Upper lobe of left lung (tissue), 6 donors: ENCODE measurements at places on chromosomes 2 and 18. TPM values are rescaled to one million over a fixed set of nuclear protein-coding genes. Genes with fewer than 3 reads are reported as not detected.
A peak's percentile ranks its signal among the peaks of the same experiment; 100 is the strongest.

GRCh38 chr2:84545005-84545404 is 28.7 kb downstream of the DNAH6 start:
- no peak overlapping the region for H3K27ac ChIP-seq
- no peaks in the 10 kb centered on the region for H3K27me3 ChIP-seq
- no peaks in the 10 kb centered on the region for H3K36me3 ChIP-seq
- no peak for DNase-seq

DNA sequence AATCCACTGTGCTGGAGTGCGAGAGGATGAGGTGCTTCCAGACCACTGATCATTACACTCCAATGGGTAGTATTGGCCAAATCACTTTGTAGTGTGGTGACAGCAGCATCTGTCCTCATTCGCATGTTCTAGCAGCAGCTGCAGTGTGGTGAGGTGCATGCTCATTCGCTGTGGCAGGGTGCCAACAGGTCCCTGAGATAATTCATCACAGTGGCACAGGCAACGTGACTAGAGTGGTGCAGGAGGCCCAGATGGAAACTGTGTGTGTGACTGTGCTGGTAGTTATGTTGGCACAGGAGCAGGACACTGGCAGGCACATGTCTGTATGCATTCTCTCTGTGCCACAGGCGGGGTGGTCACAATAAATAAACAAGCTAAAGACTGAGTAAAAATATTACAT is 329.5 kb upstream of the SYT4 start:
- H3K4me3 ChIP-seq, result no peak overlapping the region
- no peak overlapping the region for H3K27ac ChIP-seq
- H3K36me3 ChIP-seq, result no peaks in the 10 kb centered on the region
- no peak for DNase-seq
- H3K27me3 ChIP-seq, result no peaks in the 10 kb centered on the region
- no peaks in the 10 kb centered on the region for H3K4me1 ChIP-seq

GRCh38 chr2:209472112-209472832 is 48.4 kb downstream of the MAP2 start:
- H3K27ac ChIP-seq, result peak overlapping the region; percentile 52
- H3K4me1 ChIP-seq, result peaks cover 17% of the 10 kb centered on the region
- no peaks in the 10 kb centered on the region for H3K27me3 ChIP-seq
- H3K36me3 ChIP-seq, result no peaks in the 10 kb centered on the region
- no peak overlapping the region for H3K4me3 ChIP-seq

DNA sequence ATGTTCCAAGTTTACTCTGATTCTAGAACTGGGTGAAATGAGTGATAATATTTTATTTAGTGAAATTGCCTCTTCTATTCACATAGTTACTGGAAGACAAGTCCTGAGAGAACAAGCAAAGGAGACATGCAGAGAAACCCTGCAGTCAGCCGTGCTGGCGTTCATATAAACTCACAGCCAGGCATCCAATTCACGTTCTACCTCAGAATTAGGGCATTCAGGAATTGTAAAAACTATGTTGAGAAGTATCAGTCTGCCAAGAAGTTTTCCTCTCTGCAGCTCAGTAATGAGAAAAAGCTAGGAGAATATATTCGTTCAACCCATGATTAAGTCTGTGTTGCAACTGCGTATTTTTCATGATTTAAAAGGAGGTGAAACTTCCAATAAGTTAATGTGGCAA is 156.2 kb upstream of the DSEL start:
- no peaks in the 10 kb centered on the region for H3K4me1 ChIP-seq
- DNase-seq, result no peak
- H3K27ac ChIP-seq, result no peak overlapping the region
- H3K4me3 ChIP-seq, result no peak overlapping the region
- H3K36me3 ChIP-seq, result no peaks in the 10 kb centered on the region

DNA sequence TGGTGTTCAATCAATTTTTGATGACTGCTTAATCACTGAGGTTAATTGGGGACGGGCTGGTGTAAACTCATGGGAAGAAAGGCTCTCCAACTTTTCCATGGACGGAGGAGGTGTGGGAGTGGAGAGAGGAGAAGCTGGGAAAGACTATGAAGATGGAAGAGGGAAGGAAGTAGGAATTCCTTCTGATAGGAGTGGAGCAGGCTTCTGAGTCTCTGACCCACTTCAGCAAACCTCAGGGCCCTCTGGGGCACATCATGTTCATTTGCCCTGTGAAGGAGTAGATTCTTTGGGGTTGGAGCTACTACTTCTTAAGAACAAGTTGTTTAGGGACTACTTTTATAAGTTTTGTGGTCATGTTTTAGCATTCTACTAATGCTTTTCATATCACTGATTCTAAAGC is 87.0 kb upstream of the MAP4K3 start:
- no peak overlapping the region for H3K27ac ChIP-seq
- H3K36me3 ChIP-seq, result no peaks in the 10 kb centered on the region
- DNase-seq, result no peak
- no peaks in the 10 kb centered on the region for H3K4me1 ChIP-seq

DNA sequence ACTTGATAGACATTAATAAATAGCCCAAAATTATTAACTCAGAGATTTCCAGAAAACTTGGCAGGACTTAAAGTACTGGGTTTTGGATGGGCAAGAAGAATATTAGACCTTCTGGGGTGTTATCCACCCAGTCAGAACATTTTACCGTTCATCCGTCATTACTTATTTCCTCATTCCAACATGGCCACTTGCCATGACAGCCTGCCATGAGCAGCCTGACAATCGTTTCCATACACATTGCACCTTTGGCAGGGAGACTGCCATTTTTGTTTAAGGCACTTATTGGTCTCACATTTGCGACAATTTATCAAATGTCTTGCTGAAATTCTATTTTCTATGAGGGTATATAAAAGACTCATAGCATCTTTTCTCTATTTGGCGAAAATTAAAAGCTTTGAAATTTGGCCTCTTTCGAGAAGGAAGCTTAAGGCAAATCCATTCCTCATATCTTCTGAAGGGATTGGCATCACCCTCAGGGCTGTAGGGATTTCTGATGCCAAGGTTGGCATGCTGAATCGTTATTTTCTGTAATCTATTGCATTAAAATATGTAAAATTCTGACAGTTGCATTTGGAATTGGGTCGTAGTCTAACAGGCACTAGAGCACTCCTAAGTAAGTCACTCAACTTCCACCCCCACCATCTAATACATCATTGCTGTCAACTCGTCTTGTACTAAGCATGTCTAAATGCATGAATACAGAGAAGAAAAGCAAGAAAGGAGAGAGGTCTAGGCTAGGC is 406.3 kb upstream of the PIK3C3 start:
- H3K36me3 ChIP-seq, result no peaks in the 10 kb centered on the region
- no peak overlapping the region for H3K4me3 ChIP-seq
- H3K27ac ChIP-seq, result no peak overlapping the region
- H3K27me3 ChIP-seq, result no peaks in the 10 kb centered on the region
- no peaks in the 10 kb centered on the region for H3K4me1 ChIP-seq

DNA sequence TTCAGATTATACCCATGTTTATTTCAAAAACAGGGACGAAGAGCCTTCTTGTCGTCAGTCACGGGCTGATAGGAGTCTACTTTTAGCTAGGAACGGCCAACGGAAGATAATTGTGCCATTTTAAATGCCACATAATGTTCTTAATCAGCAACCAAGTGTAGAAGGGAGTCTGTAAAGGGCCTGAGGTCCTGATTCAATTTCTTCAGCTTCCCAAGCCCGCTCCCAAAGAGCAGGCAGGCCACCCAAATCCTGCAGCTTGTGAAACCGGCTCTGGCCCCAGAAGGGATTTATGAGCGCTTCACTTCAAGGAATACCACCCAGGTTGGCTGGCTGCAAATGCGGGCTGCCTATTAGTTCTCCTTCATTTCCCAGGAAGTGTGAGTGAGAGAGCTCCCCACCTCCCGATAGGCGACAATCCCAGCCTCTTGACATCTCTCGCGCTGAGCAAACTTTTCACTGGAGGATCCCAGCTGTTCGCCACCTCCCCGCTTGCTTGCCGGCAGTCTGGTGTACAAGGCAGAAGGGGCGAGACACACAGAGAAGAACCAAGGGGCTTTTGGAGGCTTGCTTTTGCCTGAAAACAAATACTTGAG is 272.9 kb downstream of the CDH20 start:
- H3K36me3 ChIP-seq, result no peaks in the 10 kb centered on the region
- H3K27me3 ChIP-seq, result no peaks in the 10 kb centered on the region
- H3K4me1 ChIP-seq, result peaks cover 28% of the 10 kb centered on the region
- H3K27ac ChIP-seq, result peak overlapping the region; percentile 78
- H3K4me3 ChIP-seq, result peak overlapping the region; percentile 11

GRCh38 chr2:185921048-185921756 is 182.6 kb downstream of the FSIP2 start:
- no peak overlapping the region for H3K27ac ChIP-seq
- H3K36me3 ChIP-seq, result no peaks in the 10 kb centered on the region
- DNase-seq, result no peak
- H3K27me3 ChIP-seq, result no peaks in the 10 kb centered on the region
- H3K4me1 ChIP-seq, result no peaks in the 10 kb centered on the region

DNA sequence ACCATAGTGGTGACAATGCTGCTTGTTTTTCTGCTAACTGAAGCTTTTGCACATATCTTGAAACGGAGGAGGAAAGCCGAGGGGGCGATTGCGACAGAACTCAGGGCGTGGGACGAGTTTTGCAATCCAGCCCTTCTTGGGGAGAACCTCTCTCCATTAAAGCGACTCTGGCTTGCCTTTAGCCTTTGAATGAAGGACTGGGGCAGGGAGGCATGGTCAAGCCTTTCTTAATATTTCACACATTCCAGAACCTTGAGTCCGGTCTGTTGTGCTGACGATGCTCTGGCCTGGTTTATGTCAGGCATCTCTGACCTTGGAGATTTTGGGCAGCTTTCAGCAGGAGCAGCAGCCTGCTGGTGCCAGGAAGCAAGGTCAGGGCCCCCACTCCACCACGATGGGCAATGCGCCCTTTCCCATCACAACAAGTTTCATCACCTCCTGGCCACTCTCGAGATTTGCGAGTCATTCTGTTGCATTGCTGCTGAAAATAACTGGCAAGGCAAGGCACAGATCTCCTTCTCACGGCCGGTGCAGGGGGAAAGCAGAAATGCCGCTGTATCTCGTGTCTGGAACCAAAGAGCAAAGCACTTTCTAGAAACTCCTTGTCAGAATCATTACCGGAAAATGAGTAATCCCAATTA is 10.8 kb downstream of the EMILIN2 start:
- peaks cover 6% of the 10 kb centered on the region for H3K4me1 ChIP-seq
- no peaks in the 10 kb centered on the region for H3K36me3 ChIP-seq
- no peaks in the 10 kb centered on the region for H3K27me3 ChIP-seq
- no peak overlapping the region for H3K4me3 ChIP-seq
- peak; percentile 87 for DNase-seq

GRCh38 chr2:12271589-12271984 is 445.1 kb upstream of the TRIB2 start:
- DNase-seq, result no peak
- H3K4me3 ChIP-seq, result no peak overlapping the region
- H3K4me1 ChIP-seq, result no peaks in the 10 kb centered on the region
- no peak overlapping the region for H3K27ac ChIP-seq

DNA sequence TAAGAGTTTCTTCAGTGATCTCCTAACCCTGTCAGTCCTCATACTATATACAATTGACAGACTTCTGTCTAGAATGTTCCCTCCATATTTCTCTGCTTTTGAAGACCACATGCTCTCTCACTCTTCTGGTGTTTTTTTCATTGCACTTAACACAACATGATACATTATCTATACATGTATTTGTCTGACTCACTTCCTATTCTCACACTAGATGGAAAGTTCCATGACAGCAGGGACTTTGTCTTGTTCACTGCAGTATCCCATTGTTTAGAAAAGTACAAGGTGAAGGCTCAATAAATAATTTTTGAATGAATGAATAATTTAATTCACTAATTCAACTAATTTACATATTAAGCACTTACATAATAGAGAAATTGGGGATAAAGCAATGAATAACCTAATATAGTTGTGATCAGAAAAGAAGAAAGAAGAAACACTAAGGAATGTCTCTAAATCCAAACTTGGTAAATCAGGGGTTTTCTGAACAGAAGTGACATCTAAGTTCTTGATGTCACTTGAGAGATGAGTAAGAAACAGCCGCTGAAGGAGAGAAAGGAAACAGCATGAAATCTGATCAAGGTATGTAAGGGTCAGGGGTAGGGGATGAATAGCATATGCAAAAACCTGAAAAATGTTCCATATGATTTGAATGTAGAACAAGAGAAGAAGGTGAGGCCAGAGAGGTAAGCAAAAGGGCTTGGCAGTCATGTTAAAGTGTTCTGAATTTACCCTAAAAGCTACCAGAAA is 42.4 kb downstream of the MBD2 start:
- H3K27me3 ChIP-seq, result no peaks in the 10 kb centered on the region
- H3K4me1 ChIP-seq, result no peaks in the 10 kb centered on the region
- DNase-seq, result no peak

GRCh38 chr2:239594019-239594771 is 193.4 kb upstream of the HDAC4 start:
- H3K27ac ChIP-seq, result no peak overlapping the region
- no peak overlapping the region for H3K4me3 ChIP-seq
- no peaks in the 10 kb centered on the region for H3K27me3 ChIP-seq
- peak; percentile 31 for DNase-seq

DNA sequence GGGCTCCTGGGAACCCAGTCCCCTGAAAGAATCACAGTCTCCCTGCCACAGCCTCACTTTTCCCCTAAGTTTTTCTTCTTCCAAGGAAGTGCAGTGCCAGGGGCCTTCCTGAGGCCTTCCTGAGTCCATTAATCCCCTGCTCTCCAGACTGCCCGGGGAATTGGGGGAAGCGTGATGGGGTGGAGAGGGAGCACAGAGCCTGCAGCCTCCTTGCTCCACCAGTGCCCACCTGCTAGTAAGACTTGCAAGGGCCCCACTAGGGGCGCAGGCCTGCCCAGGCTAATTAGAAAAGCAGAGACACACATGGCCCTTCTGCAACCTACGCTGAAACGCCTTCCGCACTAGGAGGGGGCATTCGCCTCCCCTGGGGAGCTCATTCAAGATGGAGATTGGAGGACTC is 110.6 kb downstream of the MRO start:
- H3K4me1 ChIP-seq, result no peaks in the 10 kb centered on the region
- no peak overlapping the region for H3K4me3 ChIP-seq
- no peak overlapping the region for H3K27ac ChIP-seq

GRCh38 chr2:150767991-150768746 is 280.7 kb upstream of the RND3 start:
- H3K4me3 ChIP-seq, result no peak overlapping the region
- no peak overlapping the region for H3K27ac ChIP-seq
- H3K36me3 ChIP-seq, result no peaks in the 10 kb centered on the region
- no peaks in the 10 kb centered on the region for H3K4me1 ChIP-seq
- H3K27me3 ChIP-seq, result no peaks in the 10 kb centered on the region
- DNase-seq, result no peak

DNA sequence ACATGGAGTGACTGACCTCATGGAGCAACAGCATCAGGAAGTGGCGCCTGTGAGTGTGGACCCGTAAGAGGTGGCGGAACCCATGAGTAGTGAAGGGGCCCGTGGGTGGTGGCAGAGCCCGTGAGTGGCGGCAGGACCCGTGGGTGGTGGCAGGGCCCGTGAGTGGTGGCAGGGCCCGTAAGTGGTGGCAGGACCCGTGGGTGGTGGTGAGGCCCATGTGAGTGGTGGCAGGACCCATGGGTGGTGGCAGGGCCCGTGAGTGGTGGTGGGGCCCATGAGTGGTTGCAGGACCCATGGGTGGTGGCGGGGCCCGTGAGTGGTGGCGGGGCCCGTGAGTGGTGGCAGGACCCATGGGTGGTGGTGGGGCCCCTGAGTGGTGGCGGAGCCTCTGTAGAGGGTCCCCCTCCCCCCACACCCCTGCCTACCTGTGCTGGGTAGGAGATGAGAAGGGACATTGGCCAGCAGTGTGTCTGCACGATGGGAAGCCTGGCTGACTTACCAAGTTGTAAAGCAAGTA is 407.7 kb upstream of the SALL3 start:
- no peak overlapping the region for H3K4me3 ChIP-seq
- no peaks in the 10 kb centered on the region for H3K27me3 ChIP-seq
- H3K4me1 ChIP-seq, result no peaks in the 10 kb centered on the region
- no peak overlapping the region for H3K27ac ChIP-seq

Gene RGPD8
- total RNA-seq, result 40.6 TPM

Gene NEDD4L
- 248 TPM for total RNA-seq

Gene FBXO36
- 2.4 TPM for total RNA-seq

Gene ATP8B1
- 27.1 TPM for total RNA-seq

Gene SPP2
- not detected for total RNA-seq

Gene SPC25
- total RNA-seq, result 1.3 TPM
